ENCODE measurements at places on chromosomes 13 and 19.

GRCh38 chr13:80921541-80921940 lies 580.6 kb upstream of the SPRY2 start:
- no peak for DNase-seq

DNA sequence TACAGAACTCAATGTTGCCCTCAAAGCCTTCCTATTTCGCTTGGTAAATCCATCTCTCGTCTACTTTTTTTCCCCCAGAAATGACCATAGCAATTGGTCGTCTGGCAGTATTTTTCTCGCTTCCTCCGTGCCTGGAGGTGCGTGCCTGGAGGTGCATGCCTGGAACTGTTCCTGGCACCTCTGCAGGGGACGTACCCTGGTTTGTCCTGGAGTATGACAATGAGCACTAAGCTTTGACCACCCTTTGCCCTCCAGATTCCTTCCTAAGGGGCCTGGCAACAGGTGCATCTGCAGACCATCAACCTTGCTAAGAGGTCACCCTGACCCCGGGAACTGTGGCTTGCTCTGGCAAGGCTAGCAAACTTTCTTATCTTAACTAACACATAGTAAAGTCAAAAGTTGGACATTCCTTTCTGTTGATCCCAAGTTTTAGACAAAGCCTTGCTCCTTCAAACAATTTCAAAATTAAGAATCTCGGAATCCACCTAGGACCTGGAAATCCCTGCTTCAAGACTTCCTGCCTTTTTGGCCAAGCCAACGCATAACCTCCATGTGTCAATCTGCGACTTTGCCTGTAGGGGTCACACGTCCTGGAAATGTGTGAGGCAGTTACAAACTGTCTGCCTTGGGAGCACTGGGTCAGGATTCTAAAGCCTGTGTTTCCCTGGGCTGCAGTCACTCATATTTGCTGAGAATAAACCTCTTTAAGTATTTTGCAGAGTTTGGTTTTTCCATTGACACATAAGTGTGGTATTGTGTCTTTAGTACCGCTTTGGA lies 28.8 kb upstream of the TUBGCP3 start:
- no peak for DNase-seq

DNA sequence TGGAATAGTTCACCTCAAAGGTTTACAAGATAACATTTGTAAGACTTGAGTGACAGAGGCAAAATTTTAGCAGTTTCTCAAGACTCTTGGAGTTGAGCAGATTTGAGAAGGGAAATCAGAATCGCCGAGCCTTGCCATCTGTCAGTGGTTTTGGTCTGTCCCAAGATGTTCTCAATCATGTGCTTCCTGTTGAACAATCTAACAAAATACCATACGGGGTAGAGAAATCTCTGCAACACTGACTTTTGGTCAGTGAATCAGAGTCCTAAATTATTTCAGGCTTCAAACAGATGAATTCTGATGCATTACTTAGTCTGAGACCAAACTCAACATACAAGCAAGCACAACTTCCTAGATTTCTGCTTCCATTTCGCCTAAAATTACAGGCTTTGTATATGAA lies 3.8 kb downstream of the KCTD12 start:
- DNase-seq, result no peak

DNA sequence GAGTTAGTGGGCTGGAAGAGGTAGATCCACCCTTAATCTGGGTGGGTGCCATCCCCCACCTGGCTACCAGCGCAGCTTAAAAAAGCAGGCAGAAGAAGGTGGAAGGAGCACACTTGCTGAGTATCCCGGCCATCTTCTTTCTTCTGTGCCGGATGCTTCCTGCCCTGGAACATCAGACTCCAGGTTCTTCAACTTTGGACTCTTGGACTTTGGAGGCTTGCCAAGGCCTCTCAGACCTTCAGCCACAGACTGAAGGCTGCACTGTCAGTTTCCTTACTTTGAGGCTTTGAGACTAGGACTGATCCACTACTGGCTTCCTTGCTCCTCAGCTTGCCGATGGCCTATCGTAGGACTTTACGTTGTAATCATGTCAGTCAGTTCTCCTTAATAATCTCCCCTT lies 127.6 kb upstream of the GPC6 start:
- no peak for DNase-seq

DNA sequence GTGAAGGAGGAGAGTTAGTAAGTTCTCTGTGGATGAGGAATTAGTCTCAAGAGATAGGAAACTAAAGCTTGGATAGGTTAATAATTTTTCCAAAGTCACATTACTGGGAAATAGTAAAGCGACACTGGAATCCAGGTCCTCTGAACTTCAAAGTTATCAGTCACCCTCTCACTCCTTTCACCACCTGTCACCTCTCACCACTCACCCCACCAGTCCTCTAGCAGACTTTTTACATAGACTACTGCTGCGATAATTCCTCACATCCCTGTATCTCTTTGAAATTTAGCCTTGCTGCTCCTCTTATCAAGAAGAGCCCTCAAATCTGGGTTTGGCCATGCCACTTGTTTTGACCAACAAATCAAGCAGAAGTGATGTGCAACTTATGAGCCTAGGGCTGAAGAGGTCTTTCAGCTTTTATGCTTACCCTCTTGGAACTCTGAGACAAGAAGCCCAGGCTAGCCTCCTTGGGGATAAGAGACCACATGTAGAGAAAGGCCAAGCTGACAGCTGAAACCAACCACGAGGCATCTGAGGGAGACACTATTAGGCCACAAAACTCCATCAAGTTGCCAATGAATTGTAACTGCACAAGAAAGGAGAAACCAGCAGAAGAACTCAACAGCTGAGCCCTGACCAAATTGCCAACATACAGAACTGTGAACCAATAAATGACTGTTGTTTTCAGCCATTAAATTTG lies 41.2 kb downstream of the STARD13 start:
- DNase-seq, result no peak

- DNase-seq, result no peak
Observed at GRCh38 chr19:8500158-8500557, 2.3 kb downstream of the PRAM1 start.

- DNase-seq, result no peak
Observed at GRCh38 chr13:100941377-100942368, 267.1 kb upstream of the TMTC4 start.

All from stimulated activated CD4-positive, alpha-beta T cell treated with anti-CD3 and anti-CD28 coated beads, TNF-alpha, amount 100 ng/mL, for 1 hour (primary cell).